ENCODE measurements at places on chromosomes 13 and 19. TPM values are rescaled to one million over a fixed set of nuclear protein-coding genes. Genes with fewer than 3 reads are reported as not detected.

FREM2 gene
- total RNA-seq = 0.02 TPM

ZNF726 gene
- 11.0 TPM for total RNA-seq

STRN4 gene
- total RNA-seq = 87.1 TPM

MARCHF2 gene
- total RNA-seq = 17.5 TPM

SPINT2 gene
- 71.3 TPM for total RNA-seq

VMAC gene
- total RNA-seq = 7.7 TPM

KLK6 gene
- not detected for total RNA-seq

SMIM24 gene
- total RNA-seq = 1.3 TPM

SERTM1 gene
- total RNA-seq = not detected

ODAD3 gene
- total RNA-seq = 0.09 TPM

PINLYP gene
- total RNA-seq = 9.9 TPM

TTC9B gene
- not detected for total RNA-seq

FPR3 gene
- not detected for total RNA-seq

STARD13 gene
- 0.41 TPM for total RNA-seq

N4BP2L1 gene
- 22.6 TPM for total RNA-seq

XAB2 gene
- total RNA-seq = 39.0 TPM

ZNF583 gene
- total RNA-seq = 3.9 TPM

CERS1 gene
- not detected for total RNA-seq
